ENCODE measurements at places on chromosomes 11 and 22.

DNA sequence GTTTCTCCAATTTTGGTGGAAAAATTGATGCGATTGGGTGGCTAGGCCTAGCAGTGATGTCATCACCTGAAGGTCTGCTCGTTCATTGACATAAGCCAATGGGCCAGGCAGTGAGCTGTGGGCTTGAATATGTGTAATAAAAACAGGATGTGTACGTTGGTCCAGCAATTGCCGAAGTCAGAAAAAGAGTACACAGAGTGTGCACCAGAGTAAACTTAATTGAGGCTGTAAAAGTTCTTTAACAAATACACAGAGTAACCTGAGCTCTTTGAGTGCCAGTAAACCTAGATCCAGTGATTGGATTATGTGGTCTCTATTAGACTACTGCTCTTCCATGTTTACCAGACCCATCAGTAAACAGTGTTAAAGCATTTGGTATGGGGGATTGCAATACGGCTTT lies 13.0 kb upstream of the GLYATL1 start:
- no peak for DNase-seq

- DNase-seq: no peak
These were observed 66.8 kb upstream of the E2F8 start for GRCh38 chr11:19307498-19307897.

DNA sequence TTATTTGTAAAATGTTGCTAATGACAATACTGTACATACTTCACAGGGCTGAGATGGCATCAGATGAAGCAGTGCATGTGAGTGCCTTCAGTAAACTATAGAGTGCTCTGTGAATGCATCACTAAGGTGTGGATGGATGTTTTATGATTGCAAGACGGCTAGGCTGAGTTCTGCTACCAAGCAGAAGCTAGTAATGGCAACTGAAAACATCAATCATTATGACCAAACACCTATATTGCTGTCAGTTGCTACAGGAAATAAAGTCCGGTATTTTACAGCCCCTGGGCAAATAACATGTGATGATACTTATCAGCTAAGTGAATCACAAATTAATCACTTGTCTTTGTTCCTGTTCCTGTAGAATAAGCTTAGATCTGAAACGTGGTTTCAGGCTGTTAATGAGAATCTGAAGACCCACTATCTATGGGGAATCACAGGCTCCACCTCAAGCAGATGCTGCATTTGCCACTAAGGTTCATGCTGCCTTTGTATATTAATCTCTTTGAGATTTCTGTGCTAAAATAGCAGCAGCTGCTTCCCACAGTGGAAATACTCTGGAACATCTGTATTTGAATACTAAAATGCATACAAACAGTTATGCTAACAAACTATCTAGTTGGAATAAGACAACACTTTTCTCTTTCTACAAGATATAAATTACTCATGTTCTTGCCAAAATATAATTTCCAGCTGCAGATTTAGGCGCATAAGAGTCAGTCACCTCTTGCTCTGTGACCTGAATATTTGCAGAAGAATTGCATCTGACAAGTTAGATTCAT lies 254.0 kb upstream of the PITPNB start:
- no peak for DNase-seq

DNA sequence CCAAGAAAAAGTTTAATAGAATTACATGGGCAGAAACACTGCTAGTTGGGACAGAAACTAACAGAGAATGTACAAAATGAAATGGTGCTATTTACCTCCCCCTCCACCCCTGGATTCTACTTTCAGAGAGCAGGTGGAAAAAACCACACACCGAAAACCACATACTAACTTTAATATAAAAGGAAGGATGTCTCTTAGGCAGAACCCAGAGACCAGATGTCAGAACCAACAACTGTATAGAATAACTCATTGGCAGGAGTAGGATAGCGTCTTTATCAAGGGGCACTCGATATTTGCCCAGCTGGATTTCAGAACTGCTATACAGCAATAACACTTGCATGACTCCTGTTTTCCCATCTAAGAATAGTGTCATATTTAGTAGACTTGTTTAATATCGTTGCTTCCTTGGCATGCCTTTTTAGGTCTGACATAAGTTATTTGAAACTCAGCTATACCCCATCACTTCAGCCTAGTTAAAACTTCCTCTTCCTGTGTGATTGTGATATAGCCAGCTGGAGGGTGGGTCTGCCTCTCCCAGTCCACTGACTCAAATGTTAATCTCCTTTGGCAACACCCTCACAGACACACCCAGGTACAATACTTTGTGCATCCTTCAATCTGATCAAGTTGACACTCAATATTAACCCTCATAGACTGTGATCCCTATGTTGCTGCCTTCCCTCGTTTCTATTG lies 1.2 kb downstream of the SLC22A25 start:
- no peak for DNase-seq

DNA sequence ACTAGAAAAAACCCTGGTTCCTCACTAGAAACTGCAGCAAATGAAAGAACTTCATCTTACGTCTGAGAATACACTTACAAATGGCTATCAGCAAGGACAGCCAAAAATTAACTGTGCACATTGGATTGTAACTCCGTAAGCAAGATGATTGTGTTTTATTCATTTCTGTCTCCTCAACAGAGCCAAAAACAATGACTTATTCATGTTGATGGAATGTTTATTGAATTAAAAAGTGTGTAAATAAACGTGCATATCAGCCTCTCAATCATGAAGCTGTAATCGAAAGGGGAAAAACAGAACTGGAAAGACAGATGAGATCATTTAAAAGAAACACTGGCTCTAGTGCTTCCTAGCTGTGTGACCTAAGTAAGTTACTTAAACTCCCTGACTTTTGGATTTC lies 307.5 kb upstream of the ZC3H12C start:
- no peak for DNase-seq

DNA sequence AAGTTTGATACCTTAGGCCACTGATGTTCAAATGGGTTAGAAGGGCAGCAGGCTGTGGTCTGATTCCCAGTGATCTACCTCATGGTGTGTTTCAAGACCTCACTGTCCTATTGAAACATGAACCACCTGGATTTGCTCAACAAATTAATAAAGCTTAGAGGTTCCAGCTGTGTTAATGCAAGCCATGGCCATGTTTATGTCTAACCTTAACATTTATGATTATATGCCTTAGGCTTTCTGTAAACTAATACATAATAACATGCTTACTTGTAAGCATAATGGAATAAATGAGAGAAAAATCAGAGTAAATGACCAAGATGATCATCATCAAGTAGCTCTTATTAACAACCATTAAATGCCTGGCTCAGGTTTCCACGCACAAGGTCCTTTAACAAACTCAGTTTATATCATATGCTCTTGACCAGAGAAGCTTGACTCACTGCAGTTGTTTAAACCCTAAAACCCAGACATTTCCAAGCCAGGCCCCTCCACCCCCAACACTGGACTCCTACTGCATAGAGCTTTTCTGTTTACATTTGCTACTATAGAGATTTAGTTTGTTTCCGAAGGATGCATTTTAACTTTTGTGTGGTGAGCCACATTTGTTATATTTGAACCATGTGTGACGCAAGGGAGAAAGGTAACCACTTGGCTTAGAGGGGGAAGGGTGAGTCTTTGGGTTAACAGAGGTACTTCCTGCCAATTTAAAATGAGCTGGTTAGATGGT lies 43.7 kb downstream of the KREMEN1 start:
- DNase-seq: no peak

- DNase-seq: no peak
These were observed 3.8 kb upstream of the ZNF195 start for GRCh38 chr11:3382613-3383285.

DNA sequence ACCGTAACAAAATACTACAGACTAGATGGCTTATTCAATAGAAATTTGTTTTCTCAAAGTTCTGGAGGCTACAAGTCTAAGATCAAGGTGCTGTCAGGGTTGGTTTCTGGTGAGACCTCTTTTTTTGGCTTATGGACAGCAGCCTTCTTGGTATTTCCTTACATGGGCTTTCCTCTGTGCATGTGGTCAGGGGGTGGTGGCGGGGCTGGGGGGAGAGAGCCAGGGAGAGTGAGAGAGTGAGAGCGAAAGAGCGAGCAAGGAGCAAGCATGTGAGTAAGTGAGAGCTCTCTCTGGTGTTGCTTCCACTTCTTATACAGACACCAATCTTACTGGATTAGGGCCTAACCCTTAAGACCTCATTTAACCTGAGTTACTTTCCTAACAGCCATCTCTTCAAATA lies 181.5 kb downstream of the TMEM135 start:
- no peak for DNase-seq

- DNase-seq: no peak
These were observed 3.6 kb downstream of the PLA2G6 start for GRCh38 chr22:38177926-38178604.

DNA sequence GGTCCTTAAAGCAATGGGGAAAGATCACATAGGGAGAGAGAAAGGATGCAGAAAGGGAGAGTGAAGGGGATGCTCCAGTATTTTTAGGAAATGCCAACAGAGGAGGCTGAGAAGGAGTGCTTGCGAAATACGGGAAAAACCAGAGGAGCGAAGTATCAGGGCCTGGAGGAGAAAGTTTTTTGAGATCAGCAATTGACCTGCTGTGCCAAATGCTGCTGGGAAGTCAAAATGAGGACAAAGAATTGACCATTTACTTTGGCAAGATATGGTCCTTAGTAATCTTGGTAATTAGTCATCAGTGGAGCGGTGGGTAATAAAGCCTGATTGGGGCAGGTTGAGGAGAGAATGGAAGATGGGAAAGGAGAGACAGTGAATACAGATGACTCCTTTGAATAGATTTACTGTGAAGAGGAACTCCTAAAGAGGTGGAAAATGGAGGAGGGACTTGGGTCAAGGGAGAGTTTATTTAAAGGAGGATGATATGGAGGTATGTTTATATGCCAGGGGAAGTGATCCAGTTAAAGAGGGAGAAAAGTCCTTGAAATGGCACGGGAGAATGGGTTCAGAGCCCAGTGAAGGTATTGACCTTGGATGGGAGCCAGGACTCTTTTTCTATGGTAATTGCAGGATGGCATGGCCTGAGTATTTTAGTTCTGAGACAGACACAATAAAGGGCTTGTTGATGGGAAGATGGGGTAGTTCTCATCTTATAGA lies 111.5 kb downstream of the PKNOX2 start:
- DNase-seq: no peak

GRCh38 chr22:22403771-22404170 lies 104.8 kb downstream of the ZNF280B start:
- no peak for DNase-seq

DNA sequence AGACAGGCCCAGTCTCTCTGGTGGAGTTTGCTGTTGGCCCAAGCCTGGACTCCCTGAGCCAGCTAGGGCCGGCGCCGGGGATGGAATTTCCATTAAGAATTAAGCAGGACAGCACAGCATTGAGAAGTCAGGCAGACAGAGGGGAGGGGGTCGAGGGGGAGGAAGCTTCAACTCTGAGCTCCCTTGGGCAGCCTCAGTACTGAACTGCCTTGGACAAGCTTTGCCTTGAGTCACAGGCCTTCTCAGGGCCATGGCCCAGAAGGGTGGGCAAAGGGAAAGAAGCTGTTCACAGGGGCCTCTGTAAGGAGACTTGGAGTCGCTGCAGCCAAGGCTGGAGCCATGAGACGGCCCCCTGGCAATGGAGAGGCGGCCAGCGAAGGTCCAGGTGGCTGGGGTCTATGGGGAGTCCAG lies 2.6 kb upstream of the INSC start:
- DNase-seq: no peak

DNA sequence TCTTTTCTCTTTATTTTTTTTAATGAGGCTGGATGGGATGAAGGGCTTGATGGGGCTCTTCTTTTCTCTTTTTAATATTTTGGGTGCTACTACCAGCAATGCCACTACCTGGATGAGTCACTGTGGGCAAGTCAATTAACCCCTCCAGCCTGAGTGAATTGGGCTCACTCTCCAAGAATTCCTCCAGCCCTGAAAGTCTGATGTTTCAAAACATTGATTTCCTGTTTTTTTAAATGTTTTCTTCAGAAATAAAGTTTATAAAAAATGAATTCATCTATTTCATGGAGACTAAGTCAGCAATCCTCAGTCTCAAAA lies 812 bp upstream of the OR5A2 start:
- no peak for DNase-seq

GRCh38 chr11:18768472-18768901 lies 23.1 kb downstream of the PTPN5 start:
- DNase-seq: peak; percentile 74

- DNase-seq: no peak
These were observed 42.9 kb upstream of the CRYBB3 start for GRCh38 chr22:25156736-25157135.

GRCh38 chr22:47786650-47787290 lies 1024.3 kb downstream of the TBC1D22A start:
- no peak for DNase-seq

- DNase-seq: peak; percentile 48
These were observed 31.2 kb upstream of the TRIM29 start for GRCh38 chr11:120168960-120169681.

DNA sequence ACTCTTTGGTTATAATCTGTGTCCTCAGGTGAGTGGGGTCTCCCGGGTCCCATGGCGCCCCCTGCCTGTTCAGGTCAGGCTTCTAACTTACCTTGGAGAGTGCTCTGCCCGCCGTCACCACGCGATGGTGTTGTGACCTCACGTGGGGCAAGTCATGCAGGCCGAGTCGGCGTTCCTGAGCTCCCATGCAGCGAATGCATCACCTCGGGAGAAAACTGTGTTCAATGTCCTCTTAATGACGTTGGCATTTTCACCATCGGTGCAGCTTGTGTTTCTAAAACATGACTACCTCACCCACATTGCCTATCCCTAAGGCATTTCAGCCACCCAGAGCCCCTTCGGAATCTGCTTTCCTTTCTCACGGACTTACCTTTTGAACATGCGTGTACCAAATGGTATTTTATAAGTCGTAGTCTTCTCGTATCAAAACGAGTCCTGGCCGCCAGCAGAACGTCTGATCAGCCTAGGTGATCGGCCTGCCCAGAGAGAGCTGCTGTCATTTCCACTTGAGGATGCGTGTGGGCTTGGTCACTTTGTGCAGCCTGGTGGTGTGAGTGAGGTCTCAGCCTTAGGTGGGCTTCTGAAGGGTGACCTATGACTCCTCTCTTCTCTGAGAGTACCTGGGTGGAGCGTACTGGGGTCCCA lies 64.8 kb downstream of the TBC1D22A start:
- no peak for DNase-seq

DNA sequence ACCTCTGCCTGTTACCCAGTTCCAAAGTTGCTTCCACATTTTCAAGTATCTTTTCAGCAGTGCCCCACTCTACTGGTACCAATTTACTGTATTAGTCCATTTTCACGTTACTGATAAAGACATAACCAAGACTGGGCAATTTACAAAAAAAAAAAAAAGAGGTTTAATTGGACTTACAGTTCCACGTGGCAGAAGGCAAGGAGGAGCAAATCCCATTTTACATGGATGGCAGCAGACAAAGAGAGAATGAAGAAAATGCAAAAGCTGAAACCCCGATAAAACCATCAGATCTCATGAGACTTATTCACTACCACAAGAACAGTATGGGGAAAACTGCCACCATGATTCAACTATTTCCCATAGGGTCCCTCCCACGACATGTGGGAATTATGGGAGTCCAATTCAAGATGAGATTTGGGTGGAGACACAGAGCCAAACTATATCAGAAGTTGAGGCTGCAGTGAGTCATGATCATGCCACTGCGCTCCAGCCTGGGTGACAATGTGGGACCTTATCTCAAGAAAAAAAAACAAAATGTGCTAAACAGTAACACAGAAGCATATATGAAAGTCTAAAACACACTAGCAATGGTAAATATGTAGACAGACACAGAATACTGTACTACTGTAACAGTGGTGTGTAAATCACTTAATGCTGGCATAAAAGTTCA lies 190.3 kb upstream of the ZC3H12C start:
- DNase-seq: no peak

- DNase-seq: no peak
These were observed 15.8 kb downstream of the MYEOV start for GRCh38 chr11:69309631-69310280.

Measured in GM06990 (cell line).